HCT116 (cell line): ENCODE measurements at places on chromosomes 5 and 9. TPM values are rescaled to one million over a fixed set of nuclear protein-coding genes. Genes with fewer than 3 reads are reported as not detected.

The GNPDA1 gene
- 45.6 TPM for total RNA-seq

The CYLC2 gene
- not detected for total RNA-seq

The ZDHHC11B gene
- total RNA-seq, result 3.8 TPM

The GLDC gene
- 4.9 TPM for total RNA-seq

The NEURL1B gene
- 5.8 TPM for total RNA-seq

The RNF20 gene
- total RNA-seq, result 37.6 TPM

The SOWAHA gene
- 0.39 TPM for total RNA-seq

The RASGRF2 gene
- total RNA-seq, result 0.05 TPM

The SGCD gene
- total RNA-seq, result not detected

The WHRN gene
- total RNA-seq, result 12.8 TPM

The WDR38 gene
- not detected for total RNA-seq

GRCh38 chr5:149990518-149991376 lies 9.7 kb downstream of the TIGD6 start:
- peak; percentile 64 for DNase-seq

GRCh38 chr5:163190283-163190682 lies 247.1 kb upstream of the CCNG1 start:
- no peak for DNase-seq

- DNase-seq, result no peak
Observed at GRCh38 chr9:106420511-106420944, 442.4 kb upstream of the ZNF462 start.

DNA sequence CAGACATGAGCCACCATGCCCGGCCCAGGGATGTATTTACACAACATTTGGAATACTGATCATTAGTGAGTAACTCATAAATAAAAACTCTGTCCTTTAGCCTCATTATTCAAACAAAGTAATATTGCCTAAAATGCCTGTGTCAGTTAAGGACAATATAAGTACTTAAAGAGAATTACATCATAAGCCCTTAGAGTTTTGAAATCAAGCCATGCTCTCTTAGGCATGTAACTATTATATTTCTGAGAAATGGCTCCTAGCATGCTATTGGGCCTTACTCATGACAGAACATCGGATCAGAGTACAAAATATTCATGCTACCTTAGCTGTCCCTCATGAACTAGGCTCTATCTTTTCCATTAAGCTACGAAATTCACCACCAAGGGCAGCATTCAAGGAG lies 309.3 kb downstream of the CHSY3 start:
- no peak for DNase-seq

DNA sequence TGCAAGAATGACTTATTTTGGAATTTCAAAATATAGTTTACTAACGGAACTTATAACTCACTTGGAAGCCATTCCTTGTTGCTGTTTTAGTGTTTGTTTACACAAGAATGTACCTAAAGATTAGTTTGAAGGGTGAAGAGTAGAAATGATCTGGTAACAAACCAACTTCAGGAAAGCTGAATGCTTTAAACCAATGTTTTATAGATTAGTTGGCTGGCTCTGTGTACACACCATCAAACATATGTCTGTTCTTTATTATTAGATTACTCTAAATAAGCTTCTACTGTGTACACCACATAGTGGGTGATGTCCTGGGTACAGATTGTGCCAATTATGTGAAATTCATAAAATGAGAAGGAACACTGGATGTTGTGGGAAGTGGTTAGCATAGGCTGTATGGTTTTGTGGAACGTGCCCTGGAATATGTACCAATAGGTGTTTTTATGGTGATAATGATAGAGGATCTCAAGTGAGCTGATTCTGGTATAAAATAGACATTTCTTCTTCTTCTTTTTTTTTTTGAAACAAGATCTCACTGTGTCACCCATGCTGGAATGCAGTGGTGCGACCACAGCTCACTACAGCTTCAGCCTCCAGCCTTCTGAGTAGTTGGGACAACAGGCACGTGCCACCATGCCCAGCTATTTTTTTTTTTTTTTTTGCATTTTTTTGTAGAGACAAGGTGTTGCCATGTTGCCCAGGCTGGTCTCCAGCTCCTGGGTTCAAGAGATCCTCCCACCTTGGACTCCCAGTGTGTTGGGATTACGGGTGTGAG lies 109.3 kb upstream of the DHFR start:
- DNase-seq, result no peak

DNA sequence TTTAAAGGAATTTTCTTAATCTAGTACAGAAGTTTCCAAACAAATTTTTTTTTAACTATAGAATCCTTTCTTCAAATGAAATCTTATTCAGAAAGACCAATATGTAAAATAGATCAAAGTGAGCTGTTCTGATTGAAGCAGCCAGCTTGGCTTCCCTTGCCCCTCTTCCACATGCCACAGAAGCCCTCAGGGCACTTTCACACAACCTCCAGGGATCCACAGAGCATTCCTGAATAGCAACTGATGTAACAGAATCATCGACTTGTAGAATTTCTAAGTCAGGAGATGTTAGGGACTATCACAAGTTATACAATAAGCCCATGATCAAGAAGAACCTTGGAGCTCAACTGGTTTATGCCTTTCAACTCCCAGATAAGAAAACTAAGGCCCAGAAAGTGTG lies 427.8 kb upstream of the C9orf72 start:
- no peak for DNase-seq

DNA sequence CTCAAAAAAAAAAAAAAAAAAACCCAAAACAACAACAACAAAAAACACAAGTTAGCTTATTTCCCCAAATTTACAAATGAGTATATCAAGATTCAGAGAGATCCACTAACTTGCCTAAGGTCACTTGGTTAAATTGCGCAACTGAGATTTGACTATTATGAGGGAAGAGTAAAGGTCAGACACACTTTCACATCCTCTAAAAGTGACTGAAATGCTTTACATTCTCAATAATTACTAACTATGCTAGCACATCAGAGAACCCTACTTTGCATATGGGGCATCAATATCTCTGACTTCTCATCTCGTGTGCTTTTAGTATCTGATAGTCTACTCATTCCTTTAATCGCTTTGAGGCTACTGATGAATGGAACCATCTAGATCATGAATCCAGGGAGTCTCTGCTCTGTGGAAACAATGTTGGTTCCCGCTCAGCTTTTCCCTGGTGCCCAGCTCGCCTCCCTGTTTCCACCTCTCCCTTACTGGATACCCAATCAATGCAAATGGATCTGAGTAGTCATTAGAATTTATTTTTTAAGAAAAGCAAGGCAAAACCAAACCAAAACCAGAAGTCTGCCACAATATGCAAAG lies 182.1 kb upstream of the TRIM32 start:
- DNase-seq, result no peak

GRCh38 chr5:138938526-138938925 lies 63.4 kb upstream of the LRRTM2 start:
- DNase-seq, result no peak

DNA sequence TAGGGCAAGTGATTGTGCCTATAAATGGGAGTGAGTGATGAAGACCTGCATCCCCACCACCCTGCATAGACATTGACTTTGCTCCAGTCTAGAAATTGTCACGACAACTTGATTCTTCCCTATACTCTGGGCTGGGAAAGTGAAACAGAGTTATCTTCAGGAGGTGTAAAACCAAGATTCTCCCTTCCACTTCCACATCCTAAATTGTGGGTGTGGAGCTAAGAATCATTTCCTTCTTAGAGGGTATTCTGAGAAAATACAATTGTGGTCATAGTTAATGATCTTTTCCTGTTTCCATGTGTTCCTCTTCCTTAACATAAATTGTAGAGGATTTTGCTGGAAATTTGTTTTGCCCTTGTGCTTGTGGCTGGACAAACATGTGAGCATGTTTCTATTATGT lies 96.8 kb upstream of the PJA2 start:
- no peak for DNase-seq

- no peak for DNase-seq
Observed at GRCh38 chr5:8329773-8330172, 460.8 kb downstream of the MTRR start.

DNA sequence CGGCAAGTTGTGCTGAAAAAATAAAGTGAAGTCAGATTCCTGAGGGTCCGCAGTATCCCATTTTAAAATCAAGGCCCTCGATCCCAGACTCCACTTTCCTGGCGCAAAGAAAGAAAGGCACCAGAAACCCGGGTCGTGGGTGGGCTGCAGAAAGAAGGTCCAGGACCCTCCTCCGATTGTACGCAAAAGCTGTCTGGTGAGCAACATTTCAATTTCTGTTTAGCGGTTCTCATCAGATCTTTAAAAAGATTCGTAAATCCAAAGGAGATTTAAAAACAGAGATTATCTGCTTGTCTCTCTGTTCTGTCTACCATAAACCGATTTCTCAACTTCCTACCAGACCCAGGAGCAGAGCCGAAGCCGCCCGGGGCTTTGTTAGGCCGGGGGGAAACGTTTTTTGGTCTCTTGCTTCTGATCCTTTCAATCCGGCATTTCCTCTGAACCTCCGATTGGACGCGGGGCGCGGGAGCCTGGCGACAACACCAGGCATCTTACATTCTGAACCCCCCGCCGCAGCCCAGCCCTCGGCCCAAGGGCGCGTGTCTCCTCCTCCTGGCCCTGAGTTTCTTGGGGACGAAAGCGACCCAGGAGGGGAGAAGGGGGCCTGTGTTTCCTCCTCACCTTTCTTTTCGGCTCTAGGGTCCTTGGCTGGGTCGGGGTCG lies 746 bp downstream of the NKX2-5 start:
- DNase-seq, result no peak

- DNase-seq, result no peak
Observed at GRCh38 chr5:106610041-106610440, 1060.7 kb downstream of the EFNA5 start.

DNA sequence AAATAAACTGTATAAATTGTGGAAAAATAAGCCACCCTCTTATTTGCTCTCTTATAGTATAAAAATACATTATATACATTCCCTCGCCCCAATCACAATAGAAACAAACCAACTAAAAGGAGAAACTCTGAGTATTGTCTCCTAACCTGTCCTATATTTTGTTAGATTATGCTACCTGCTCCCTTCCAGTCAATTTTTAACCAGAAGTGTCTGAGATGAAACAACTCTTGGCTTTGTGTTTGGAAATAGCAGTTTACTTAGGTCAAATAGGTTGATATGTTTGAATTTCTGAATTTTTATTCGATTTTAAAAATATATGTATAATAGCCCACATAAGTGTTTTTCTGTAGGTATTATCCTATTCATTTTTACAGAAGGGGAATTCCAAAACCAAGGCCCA lies 475.0 kb upstream of the ZNF462 start:
- no peak for DNase-seq

- no peak for DNase-seq
Observed at GRCh38 chr5:171573451-171574225, 154.2 kb downstream of the FGF18 start.

DNA sequence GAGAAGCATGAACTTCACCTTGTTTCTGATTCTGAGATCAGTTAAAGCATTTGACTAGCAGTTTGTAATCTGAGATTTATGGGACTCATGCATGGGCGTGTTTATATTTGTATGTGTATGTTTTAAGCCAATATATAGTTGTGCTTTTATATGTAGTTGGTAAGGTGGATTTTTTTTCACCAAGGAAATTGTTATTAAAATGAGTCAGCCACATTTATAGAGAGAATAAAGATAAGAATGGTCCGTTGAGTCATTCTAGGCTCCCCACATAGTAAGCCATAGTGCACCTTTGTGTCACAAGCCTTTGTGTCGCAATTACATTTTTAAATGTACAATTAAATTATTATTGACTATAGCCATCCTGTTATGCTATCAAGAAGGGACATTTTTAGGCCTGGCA lies 89.0 kb downstream of the NLN start:
- DNase-seq, result peak; percentile 62

- DNase-seq, result no peak
Observed at GRCh38 chr5:175694371-175695160, 36.7 kb downstream of the HRH2 start.

GRCh38 chr9:68597362-68597997 lies 56.8 kb upstream of the TMEM252 start:
- DNase-seq, result no peak

DNA sequence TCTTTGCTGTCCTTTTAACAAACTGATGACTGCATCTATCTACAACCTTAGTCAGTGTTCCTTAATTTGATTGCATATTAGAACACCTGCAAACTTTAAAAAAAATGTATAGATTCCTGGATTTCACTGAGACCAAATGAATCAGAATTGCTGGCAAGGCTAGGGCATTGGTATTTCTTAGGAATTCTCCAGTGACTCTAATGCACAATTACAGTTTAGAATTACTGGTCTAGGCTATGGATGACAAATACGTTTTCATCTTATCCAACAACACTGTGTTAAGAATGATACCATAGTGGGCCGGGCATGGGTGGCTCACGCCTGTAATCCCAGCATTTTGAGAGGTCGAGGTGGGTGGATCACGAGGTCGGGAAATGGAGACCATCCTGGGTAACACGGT lies 545.9 kb upstream of the RIOK2 start:
- no peak for DNase-seq
